ENCODE measurements at places on chromosomes 2 and 18.

- DNase-seq = no peak
Measured at GRCh38 chr2:50614056-50614455, 417.9 kb downstream of the NRXN1 start.

DNA sequence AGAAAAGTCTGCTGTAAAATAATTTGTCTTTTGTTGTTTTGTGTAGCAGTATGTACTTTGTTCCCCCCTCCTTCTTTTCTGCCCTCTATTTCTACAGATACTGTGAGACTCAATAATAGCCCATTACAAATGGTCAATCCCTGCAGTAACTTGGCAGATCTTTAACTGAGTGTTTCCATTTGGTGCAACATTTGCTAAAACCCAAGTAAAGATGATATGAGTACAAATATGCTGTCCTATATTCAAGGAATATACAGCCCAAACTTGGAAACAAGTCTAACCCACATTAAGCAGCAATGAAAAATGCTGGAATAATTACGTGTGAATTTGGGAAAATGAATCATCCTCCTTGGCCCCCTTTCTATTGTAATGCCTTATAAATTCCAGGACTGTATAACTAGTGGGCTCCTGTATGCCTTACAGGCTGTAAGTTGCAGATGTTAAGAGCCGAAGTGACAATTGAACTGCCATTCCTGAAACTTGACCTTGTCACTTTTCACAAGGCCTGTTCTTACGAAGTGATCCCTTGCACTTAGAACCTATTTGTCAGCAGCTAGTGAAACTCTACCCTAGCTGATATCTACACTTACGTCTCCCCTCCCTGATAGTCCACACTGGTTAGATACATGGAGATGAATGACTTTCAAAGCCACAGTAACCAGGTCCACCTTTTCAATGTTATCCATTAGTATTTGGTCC lies 104.9 kb downstream of the IRS1 start:
- no peak for DNase-seq

DNA sequence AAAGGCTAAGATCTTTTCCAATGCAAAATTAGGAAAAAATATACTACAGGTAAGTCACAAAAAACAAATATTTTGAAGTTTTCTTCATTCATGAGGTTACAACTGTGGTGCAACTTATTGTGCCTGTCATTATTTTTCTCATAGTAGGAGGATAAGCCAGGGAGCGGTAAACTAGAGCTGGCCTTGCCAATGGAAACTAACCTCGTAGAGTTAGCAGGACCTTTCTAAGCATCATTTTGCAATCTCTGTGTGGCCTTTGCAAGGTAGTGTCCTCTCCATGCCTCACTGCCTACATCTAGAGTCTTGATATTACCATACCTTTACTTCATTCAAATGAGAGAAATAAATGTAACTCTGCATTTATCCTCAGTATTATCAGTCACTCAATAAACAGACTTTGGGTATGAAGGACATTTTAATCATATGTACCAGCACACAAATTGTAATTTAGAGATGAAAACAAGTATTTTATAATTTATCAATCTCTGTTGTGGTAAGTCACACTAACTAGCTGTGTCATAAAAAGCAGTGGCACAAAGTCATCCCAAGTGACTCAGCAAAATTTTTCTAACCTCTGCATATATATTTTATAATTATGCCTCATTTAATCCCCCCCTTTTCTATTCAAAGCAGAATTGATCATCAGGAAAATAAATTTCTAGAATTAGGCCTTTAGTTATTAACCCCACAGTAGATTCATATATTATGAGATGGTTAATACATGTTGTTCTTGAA lies 47.0 kb downstream of the LANCL1 start:
- DNase-seq = no peak

DNA sequence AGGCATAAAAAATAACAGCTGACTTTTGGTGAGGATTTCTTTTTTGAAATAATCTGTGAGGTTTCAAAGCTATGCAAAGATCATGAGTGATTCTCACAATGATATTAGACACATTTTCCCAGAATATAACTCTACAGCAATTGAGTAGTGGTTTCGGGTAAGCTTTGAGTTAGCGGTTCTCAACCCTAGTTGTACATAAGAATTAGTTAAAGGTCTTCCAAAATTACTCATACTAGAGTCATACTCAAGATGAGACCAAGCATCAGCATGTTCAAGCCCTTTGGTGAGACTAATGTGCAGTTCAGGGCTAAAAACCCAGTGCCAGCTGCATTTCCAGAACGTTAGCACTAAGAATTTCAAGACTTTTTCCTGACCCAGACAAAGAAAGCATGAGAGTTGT lies 31.1 kb downstream of the DSG4 start:
- DNase-seq = no peak

GRCh38 chr2:127771756-127772155 lies 39.2 kb downstream of the WDR33 start:
- DNase-seq = no peak

DNA sequence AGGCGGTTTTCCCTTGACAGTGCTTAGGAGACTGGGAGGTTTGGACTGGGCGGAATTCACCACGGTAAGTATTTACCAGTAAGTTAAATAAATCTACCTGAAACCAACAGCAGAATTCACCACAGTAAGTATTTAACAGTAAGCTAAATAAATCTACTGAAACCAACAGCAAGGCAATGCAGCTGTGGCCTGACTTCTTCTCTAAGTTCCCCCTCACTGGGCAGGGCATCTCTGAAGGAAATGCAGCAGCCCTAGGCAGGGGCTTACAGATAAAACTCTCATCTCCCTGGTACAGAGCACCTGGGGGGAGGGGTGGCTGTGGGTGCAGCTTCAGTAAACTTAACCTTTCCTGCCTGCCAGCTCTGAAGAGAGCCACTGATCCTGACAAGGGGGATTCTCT lies 432.5 kb upstream of the LRRTM1 start:
- no peak for DNase-seq

DNA sequence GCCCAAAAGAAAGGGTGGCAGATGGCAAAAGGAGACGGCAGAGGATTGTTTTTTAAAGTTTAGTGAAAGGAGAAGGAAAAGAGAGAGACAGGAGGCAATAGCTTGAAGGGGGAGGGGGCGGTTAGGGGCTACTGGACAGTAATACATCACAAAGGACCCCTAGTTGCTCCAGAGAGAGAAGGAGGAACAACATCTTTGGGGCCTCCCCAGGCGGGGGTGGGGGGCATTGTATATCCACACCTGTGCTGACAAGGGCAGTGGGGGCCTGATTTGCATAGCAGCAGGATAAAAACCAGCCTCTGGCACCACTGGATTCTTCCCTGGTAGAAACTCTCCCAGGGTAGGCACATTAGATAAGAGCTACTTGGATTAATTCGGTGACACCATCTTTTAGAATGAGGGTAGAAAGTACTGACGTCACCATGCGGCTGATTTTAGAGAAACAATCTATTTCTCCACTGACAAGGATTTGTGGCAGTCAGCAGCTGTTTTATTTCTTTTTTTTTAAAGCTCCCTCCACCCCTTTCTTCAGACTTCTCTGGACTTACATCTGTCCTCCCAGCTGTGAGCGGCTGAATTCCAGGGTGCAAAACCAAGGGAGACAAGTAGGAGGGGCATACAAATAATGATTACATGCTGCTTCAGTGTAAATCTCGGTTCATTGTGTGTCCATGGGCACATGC lies 199.8 kb upstream of the NRP2 start:
- DNase-seq = peak; percentile 75

- no peak for DNase-seq
Measured at GRCh38 chr18:56043641-56044061, 455.7 kb upstream of the TCF4 start.

GRCh38 chr2:111196435-111196834 lies 75.7 kb downstream of the BCL2L11 start:
- DNase-seq = no peak

GRCh38 chr2:241617431-241618154 lies 19.4 kb downstream of the THAP4 start:
- no peak for DNase-seq

DNA sequence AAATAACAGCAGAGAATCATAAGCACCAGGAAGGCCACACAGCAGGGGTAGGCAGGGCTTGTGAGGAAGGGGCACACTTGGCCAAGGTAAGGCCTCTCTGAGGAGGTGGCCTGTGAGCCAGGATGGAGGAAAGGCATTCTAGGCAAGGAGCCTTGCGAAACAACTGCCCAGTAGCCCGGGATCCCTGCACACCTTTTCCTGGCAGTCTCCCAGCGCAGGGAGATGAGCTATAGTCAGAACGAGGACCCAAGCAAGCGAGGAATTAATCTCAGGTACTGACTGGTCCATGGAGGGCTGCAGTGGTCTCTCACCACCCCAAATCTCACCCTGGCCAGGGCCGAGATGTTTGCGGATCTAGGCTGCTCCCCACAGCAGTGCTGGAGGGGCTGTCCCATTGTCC lies 64.9 kb upstream of the STPG4 start:
- no peak for DNase-seq

DNA sequence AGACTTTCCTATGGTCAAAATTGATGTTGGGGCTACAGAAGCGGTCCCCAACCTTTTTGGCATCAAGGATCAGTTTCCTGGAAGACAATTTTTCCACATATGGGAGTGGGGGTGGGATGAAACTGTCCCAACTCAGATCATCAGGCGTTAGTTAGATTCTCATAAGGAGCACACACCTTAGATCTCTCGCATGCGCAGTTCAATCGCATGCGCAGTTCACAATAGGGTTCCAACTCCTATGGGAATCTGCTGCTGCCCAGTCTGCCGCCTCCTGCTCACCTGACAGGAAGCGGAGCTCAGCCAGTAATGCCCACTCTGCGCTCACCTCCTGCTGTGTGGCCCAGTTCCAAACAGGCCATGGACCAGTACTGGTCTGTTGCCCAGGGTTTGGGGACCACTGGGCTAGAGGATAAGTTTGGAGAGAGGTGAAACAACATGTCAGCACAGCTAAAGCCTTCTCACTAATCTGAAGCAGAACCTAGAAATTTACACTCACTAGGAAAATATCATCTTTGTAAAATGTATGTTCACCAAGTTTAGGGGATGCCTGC lies 410.8 kb upstream of the ZNF804A start:
- DNase-seq = no peak

GRCh38 chr2:201643216-201643890 lies at the start of gene TMEM237:
Gene TMEM237, minus strand, starts transcription at chr2:201643503. Its CDS starts 103 bp downstream, at chr2:201643400.
- DNase-seq = no peak

- no peak for DNase-seq
Measured at GRCh38 chr18:76791642-76792041, 30.7 kb upstream of the ZNF236 start.

DNA sequence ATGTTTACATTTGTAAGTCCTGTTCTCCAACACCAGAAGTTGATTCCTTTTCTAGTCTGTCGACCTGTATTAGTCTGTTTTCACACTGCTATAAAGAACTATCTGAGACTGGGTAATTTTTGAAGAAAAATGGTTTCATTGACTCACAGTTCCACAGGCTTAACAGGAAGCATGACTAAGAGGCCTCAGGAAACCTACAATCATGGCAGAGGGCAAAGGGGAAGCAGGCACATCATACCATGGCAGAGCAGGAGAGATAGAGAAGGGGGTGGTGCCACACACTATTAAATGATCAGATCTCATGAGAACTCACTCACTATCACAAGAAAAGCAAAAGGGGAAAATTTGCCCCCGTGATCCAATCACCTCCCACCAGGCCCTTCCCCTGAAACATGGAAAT lies 112.8 kb upstream of the MAP3K20 start:
- no peak for DNase-seq

- DNase-seq = no peak
Measured at GRCh38 chr2:12720278-12720620, 3.5 kb downstream of the TRIB2 start.

- no peak for DNase-seq
Measured at GRCh38 chr18:58402951-58403702, 225.8 kb downstream of the ALPK2 start.

DNA sequence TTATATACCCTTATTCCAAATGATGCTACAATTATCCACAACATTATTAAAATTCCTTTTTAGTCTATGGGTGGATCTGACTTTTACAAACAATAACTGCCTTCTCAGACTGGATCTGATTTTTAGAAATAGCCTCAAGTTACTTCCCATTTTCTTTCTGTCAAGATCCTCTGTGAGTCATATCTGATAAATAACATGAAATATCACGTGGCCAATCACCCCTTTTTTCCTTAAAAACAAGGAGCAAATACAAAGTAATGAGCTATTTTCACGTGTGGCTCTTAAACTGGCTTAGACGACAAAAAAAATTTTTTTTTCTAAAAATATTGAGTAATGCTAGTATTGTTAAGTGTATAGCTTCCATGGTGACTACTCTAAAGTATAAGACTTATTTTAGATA lies 6.7 kb downstream of the PELI1 start:
- DNase-seq = no peak

- no peak for DNase-seq
Measured at GRCh38 chr2:136235546-136235945, 117.6 kb upstream of the CXCR4 start.

GRCh38 chr2:38615237-38615636 lies 12.5 kb upstream of the HNRNPLL start:
- DNase-seq = no peak

- no peak for DNase-seq
Measured at GRCh38 chr18:34709750-34710441, at the start of gene DTNA. Gene DTNA, plus strand, starts transcription at chr18:34710298. Its CDS starts 45,679 bp downstream, at chr18:34755977.

DNA sequence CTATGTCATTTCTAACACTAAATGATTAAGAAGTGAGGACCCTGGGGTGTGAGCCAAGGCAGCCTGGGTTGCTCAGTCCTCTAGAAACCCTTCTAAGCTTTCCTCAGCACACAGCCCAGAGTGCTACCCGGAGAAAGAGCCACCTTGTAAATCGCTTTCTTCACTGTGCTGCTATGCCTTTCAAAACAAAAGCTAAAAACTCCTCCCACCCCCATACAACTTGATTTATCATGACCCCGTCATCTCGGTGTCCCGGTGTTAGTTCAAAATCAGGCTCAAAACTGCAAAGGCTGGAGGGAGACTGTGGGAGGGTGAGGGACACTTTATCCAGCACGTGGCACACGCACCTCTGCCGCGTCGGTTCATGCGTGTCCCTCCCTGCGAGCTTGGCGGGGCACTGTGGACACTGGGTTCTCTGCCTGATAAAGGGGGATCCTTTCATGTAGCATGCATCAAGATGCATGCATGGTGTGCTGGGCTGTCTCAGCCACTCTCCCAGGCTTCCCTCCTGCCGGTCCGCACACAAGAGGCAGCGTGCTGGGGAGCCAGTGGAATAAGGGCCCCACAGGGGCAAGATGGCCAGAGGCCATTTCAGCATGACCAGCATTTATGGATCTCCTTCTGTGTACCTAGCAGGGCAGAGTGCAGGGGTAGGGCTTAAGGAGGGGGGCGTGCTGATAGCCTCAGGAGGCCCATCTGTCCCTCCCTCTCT lies 170.4 kb downstream of the SMAD7 start:
- no peak for DNase-seq
